ENCODE measurements at places on chromosomes 11 and 22.

GRCh38 chr11:15864026-15864805 lies 492.1 kb downstream of the SOX6 start:
- DNase-seq = no peak

DNA sequence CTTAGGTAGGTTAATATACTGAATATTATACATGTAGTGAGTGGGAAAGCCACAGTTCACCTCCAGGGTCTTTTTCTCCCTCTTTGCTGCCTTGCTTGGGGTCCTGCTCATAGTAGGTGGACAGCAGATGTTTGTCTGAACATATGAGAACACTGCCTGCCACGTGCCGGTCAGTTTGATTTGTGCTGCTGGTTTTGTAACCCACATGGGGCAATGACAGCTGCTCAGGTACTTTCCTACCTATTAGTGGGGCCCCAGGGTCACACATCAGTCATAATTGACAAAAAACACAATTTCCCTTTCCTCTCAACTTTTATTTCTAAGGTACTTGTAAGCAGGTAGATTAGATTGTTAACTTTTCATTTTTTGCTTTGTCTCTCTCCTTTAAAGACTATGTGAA lies 43.8 kb downstream of the BMAL1 start:
- no peak for DNase-seq

DNA sequence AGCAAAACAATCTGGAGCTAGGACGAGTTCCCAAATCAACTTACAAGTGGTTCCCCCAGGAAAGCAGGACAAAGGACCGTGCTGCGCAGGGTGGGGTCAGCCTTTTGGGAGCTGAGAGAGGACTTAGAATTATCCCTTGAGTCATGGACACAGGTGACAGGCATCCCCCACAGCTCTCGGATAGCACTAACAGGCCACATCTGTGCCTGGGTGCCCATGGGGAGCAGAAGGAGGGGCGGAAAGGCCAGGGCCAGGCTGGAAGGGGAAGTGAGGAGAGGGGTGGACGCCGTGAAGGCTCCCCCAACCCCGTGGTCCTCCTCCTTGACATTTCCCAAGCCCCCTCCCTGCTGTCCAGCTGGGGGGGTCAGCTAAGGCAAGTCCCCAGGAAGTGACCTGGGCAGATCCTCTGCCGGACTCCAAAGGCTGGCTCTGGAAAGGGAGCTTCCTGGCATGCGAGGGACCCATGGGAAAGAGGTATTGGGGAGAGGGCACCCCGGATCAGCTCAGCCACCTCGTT lies 31.6 kb upstream of the A4GALT start:
- no peak for DNase-seq

- DNase-seq = no peak
These were observed 541.9 kb downstream of the TBC1D22A start for GRCh38 chr22:47304191-47304831.

- no peak for DNase-seq
These were observed 105.4 kb downstream of the PDE2A start for GRCh38 chr11:72568861-72569260.

- DNase-seq = no peak
These were observed 309.2 kb downstream of the ST3GAL4 start for GRCh38 chr11:126664643-126665042.

DNA sequence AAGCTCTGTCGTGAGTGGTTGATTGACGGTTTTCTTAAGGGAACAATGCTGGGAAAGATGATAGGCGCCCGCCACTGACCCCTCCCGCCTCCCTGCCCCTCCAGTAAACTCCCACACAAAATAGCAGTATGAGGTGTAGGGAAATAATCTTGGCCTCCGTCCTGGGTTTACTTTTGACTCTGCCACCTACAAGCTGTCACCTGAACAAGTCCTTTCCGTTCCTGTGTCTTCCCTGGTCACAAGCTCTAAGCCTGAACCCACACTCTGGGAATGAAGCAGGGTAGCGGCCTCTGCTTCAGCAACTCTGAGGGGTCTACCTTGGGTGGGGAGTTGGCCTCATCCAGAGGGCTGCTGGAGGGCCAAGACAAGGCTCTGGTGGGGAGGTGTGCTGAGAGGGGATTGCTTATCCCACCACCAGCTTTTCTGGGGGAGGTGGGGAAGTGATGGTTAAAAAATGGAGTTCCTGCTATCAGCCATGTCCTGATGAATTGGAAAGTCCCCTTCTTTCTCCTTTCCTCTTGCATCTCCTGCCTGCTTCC lies 87.8 kb downstream of the CEP164 start:
- no peak for DNase-seq

- DNase-seq = no peak
These were observed 246.1 kb upstream of the CHORDC1 start for GRCh38 chr11:90468923-90469322.

DNA sequence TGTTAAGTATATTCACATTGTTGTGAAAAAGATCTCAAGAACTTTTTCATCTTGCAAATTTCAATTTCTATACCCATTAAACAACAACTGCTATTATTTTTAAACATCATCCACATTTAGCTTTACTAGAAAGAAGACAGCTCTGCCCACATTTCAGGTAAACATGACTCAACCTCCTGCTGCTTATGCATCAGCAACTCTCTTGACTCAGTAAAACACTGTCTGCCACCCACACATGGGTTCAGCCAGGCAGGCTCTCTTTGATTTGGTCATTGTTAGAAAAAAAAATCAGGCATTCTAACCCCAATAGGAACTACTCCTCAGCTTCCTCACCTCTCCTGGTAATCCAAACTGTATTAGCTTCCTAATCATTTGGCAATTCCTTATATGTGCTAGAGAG lies 5.1 kb upstream of the ENDOD1 start:
- DNase-seq = no peak

DNA sequence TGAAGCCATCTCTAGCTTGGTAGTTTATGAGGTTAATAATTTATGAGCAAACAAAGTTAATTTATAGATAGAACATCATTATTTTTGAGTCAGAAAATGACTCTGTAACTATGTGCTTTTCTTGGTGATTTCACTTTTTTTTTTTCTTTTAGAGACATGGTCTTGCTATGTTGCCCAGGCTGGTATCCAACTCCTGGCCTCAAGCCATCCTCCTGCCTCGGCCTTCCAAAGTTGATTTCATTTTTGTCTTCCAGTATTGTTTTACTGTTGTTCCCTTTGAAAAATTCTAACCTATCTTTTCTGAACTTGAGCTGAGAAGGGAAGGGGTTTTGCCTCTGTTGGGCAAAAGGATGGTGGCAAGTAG lies 706 bp upstream of the CXCR5 start:
- DNase-seq = no peak

DNA sequence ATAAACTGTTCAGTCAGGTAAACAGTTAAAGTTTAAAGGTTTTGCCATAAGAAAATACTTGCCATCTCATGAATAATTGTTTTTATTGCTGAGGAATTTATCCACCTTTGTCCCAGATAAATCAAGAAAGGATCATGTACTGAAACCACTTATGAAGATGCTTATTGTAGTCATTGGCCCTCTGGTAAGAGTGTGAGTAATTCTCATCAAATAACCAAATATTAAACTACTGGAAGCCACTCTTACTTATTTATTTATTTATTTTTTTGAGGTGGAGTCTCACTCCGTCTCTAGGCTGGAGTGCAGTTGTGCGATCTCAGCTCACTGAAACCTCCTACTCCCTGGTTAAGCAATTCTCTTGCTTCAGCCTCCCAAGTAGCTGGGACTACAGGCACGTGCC lies 35.1 kb downstream of the TMEM135 start:
- DNase-seq = no peak

DNA sequence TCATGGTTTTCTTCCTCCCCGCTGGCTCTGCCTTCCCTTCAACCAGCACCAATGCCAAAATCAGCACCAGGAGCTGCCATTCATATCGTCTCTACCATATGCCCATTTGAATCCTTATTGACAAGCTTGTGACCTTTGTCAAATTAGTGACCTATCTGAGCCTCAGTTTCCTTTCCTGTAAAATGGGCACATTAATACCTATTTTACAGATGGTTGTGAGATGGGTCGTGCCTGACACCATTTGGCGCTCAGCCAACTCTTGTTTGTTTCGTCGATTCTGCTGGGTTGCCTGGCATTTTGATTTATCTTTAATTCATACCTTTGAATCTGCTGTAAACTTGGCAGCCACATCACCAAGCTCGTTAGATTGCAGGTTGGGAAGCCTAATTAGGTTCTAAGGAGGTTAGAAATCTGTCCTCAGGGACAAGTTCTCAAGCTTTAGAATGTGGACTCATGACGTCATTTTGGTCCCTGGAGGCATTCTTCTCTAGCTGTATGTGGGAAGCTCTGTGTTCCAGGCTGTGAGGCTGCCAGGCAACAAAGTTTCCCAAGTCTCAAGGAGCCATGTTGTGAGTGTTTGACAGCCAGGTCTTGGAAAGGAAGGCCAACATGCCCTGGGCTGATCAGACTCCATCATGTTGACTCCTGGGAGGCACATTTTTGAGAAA lies 61.0 kb downstream of the RPS6KA4 start:
- no peak for DNase-seq
